ENCODE measurements at places on chromosomes 2 and 18.

DNA sequence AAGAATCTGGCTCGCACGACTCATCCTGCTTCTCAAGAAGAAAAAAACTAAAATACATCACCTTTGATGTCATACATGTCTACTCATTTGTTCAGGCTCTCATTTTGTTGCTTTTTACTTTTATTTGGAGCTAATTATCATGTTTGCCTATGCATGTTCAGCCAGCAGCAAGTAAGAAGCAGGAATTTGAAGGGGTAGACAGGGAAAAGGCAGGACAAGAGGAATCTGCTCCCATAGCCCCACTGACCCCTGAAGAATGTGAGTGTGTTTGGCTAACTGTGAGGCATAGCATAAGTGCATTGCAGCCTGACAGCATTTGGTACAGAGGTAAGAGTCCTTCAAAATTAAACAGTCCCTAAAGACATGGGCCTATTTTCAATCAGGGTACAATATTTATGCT is 72.7 kb downstream of the NYAP2 start:
- DNase-seq = no peak

GRCh38 chr2:191222507-191222906 is 22.7 kb upstream of the MYO1B start:
- no peak for DNase-seq

GRCh38 chr18:74840492-74841167 is 243.0 kb downstream of the ZNF407 start:
- DNase-seq = no peak

GRCh38 chr2:193446967-193447366 is 1252.2 kb upstream of the TMEFF2 start:
- DNase-seq = no peak

DNA sequence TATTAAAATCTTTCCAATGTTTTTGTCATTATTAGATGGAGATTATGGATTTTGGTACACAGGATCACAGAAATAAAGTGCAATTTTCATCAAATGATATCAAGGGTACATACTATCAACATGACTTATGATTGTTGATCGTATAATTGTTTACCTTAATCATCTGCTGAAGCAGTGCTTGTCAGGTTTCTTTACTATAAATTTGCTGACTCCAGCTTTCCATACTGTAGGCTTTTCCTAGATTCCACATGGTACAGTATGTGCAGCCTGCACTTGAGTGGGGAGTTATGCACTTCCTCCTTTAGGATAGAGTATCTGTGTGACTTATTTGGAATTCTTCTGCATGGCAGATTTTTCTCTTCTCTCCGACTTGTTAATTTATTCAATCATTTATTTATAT is 187.6 kb upstream of the DPP10 start:
- no peak for DNase-seq

DNA sequence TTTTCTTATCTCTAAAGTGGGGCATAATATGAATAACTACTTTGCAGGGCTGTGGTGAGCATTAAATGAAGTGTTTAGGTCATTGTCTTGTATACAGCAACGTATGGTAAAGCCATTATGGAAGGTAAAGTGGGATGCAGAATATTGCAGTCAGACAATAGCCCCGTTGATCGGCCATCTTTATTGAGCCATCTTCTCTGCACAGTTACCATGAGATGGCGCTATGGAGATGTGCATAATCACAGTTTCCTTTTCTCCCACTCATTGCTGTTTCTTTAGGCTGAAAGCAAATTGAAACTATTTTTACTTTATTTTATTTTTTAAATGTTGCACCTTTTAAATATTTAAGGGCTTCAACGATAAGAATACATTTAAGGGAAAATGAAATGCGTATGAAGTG is 108.9 kb downstream of the THSD7B start:
- no peak for DNase-seq

DNA sequence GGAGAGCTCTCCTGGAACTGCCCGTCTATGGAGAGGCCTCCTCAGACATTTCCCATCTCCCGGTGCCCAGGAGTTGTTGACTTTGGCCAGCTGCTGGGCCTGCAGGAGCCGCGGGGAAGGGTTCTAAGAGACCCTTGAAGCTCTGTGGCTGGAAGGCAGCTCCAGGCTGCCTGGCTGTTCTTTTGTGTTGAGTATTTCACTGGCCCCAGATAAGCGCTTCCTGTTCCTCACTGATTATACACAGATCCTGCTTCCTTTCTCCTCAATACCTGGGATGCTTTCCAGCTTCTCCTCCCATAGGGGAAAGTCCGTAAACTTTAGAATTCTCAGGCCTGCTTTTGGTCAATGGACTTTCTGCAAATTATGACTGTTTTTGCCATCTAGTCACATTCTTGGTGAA is 57.8 kb downstream of the TGOLN2 start:
- DNase-seq = no peak

DNA sequence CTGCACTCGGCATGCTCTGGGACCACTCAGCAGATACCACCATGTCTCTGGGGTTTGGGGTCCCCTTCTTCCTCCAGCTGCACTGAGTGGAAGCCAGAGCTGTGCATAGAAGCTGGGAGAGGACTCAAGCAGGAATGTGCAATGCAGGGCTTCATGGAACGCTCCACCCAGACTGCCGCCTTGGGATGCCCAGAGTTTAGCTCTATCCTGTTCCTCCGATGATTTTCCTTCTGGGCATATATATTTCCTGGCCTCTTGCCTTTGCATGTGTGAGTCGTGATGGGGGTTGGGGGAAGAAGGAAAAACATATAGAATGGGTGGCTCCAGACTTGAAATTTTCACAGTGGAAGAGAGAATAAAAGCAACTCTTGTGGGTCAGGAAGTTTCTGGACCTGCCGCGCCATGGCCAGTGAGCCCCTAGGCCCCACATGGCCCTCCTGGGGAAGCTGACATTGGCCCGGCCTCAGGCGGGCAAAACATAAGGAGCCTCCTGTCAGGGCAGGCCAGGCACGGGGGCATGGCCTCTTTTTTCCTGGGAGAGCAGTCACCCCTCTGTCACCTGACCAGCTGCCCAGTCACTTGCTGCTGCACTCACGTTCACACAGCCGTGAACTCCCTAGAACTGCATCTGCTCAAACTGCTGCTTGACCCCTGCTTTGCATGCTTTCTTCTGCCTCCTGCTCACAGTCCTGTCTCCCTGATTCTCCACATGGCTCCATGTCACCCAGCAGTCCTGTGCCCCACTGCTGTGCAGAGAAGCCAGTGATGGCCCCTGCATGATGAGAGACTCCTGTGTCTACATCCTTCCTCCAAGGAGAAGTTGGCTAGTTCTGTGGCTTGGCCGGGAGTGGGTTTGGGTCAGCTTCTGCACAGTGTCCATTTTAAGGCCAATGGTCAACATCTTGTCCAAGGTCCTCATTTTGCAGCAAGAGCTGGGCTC is 197.8 kb downstream of the CTIF start:
- no peak for DNase-seq

GRCh38 chr18:31156821-31157763 is 5.6 kb downstream of the DSC1 start:
- no peak for DNase-seq

GRCh38 chr2:163852616-163853015 is 116.8 kb upstream of the FIGN start:
- DNase-seq = no peak

- DNase-seq = no peak
Observed at GRCh38 chr2:49248506-49248905, 94.2 kb upstream of the FSHR start.

DNA sequence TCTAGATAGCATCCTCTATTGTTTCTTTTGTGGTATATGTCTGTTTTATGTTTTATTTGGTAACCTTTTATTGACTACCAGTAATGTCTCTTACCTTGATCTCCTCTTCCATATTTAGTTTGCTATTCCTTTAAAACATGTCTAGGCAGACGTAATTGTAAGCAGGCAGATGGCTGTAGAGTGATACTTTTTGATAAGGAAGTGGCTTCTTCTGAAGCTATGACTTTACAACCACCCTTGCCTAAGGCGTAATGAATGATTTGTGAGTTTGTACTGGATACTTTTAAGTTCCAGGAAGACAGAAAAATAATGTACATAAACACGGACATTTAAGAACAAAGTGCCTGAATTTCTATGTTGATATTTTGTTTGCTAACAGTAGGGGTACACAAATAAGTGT is 85.6 kb downstream of the ZNF804A start:
- no peak for DNase-seq

DNA sequence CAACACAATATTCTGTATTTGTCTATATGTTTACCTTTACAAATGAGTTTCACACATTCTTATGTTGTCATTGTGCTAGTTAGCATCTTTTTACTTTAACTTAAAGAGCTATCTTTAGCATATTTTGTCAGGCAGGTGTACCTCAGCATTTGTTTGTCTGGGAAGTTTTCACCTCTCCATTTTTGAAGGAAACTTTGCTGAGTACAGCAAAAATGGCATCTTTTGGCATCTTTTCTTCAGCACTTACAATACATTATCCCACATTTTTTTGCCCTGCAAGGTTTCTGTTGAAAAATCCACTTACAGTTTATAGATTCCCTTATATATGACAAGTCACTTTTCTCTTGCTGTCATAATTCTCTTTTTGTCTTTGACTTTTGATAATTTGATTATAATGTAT is 171.3 kb upstream of the XIRP2 start:
- DNase-seq = no peak

DNA sequence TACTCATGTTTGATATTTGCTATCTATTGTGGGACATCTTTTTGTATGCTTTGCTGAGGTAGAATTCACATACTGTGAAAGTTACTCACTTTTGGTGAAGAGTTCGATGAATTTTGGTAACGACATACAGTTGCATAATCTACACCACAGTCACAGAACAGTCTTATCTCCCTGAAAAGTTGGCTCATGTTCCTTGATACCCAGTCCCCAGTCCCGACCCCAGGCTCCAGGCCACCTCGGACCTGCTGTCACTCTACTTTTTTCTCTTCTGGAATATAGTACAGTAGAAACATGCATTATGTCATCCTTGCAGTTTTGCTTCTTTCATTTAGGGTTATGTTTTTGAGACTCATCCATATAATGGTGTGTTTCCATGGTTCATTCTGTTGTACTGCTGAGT is 191.7 kb downstream of the FAM210A start:
- DNase-seq = no peak

- DNase-seq = no peak
Observed at GRCh38 chr18:39994498-39994897, 1960.5 kb upstream of the PIK3C3 start.

DNA sequence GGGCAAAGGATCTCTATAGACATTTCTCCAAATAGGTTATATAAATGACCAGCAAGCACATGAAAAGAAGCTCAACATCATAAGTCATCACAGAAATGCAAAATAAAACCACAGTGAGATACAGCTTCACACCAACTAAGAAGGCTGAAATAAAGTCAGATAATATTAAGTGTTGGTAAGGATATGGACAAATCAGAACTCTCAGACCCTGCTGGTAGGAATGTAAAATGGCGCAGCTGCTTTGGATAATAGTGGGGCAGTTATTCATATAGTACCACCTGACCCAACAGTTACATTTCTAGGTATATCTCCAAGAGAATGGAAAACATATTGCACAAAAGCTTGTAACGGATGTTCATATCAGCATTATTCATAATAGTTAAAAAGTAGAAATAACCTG is 14.0 kb downstream of the EPB41L5 start:
- no peak for DNase-seq

DNA sequence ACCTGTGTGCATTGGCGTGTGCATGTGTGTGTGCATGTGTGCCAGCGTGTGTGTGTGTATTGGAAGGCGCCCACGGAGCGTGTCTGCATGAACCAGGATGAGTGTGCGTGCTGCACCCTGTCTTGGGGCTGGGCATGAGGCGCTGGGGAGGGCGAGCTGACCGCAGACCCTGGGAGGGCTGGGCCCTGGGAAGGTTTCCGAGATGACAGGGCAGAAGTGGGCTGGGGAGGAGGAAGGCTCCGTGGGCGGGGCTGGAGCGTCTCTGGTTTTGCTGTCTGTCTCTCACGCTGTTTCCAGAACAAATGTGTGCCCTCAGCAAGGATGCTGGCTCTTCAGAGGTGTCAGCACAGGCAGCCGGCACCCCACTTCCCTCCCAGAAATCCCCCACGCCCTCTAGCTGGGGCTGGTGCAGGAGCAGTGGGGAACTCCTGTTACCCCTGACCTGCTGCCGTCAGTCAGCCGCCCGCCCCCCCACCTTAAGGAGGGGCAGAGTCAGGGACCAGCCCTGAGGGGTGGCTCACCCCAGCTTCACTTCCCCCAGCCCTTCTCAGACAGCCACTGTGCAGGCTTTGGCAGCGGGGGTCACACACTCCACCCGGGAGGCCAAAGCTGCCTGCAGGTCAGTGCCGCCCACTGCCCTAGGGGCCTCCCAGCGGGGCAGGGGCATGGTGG is at the start of gene GPR35:
Gene GPR35, plus strand, starts transcription at position 531 of the 672 bp plus-strand sequence. CDS start 4,473 bp downstream, outside the sequence.
- peak; percentile 79 for DNase-seq

DNA sequence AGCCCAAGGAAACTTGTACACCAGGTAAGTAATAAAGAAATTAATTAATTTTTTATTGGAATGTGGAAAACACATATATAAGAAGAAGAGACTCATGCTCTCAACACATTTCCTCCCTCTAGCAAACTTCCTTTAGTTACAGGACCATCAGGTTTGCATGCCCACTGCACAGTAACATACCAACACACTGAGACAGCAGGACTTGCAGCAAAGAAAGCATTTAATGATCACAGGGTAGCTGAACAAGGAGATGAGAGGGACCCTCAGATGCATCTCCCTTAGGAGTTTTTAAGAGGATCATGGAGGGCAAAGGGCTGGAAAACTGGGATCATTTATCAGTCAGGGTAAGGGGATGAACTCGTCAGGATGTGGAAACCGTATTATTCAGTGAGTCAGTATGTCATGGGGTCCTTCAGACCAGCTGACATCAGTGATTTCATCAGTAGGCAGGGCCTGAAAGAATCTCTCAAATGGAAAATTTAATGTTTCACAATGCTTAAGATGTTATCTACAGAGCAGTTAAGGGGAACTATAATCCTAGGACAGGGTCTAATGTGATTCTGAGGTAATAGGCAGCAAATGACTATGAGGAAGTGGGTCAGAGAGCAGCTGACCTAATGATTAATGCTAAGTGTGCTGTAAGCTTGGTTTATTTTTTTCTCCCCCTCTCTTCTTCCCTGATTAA is 193.8 kb upstream of the RND3 start:
- no peak for DNase-seq
